ENCODE measurements at places on chromosomes 11 and 22.

- DNase-seq = no peak
Measured at GRCh38 chr11:107732689-107733051, 20.8 kb upstream of the SLN start.

DNA sequence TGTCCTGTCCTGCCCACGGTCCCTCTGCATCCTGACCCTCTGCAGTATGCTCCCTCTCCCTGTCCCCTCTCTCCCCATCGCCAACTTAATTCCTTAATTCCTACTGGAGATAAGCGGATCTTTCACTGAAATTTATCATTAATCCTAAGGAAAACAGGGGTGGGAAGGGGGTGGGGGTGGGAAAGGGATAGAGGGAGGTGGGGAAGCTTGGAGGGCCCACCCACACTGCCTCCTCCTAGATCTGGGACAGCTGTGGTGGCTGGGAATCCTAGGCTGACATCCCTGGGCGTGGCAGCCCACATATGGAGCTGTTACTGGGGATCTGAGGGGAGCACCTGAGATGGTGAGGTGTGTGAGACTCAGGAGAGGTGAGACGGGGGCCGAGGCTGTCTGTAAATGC, 14.4 kb downstream of the NECTIN1 start:
- DNase-seq = no peak

- DNase-seq = no peak
Measured at GRCh38 chr11:12876988-12877387, 132.1 kb upstream of the RASSF10 start.

GRCh38 chr11:88295028-88295427, 42.5 kb downstream of the CTSC start:
- no peak for DNase-seq

DNA sequence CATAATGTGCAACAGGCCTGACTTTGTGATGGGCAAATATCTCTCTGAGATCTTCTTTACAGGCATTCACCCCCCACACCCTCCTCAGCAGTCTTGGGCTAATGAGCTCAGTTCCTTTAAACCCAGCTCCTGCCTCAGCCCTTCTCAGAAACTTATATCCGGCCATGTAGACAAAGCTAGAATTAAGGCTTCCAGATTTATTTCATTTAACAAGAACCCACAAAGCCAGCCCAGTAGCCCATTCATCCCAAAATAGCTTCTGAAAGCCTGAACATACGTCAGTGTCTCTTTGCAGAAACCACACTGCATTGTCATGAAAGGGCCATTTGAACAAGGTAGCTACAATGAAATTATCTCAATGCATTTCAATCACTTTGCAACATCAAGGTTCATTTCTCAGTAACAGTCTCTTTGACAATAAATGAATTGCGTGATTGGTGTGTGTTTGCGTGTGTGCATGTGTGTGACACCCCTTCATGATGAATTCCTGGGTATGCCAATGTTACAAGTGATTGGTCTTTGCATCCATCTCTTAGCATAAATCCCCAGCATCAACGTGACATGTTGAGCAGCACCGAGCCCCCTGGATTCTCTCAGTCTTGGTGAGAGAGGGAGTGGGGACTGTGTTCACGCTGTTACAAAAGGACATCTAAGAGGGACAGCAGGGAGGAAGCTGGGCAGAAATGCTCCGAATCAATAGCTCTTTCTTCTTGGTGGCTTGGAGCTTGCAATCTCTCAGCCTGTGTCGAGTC, 299.6 kb downstream of the KIRREL3 start:
- no peak for DNase-seq

- no peak for DNase-seq
Measured at GRCh38 chr11:6397636-6398035, 7.4 kb downstream of the SMPD1 start.

DNA sequence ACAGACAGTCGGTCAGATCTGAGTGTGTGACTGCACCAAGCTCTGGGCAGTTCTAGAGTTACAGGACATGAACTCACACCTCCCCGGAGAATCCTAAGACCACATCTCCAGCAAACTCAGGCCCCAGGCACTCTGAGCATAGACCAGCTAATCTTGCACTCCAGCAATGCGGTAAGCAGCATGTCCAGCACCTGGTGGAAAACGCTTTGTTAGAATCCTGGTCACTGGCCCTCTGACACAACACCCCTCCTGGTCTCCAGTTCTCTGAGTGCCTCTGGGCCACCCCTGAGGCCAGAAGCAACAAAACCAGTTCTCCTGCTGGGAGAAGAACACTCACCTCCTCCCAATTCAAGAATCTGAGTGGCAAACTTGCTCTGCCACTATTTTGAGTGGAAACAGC, 82.7 kb upstream of the TMEM45B start:
- DNase-seq = no peak

GRCh38 chr11:23283666-23284065, 423.4 kb upstream of the CCDC179 start:
- no peak for DNase-seq

GRCh38 chr11:6992026-6992425, 28.1 kb downstream of the ZNF214 start:
- DNase-seq = no peak

DNA sequence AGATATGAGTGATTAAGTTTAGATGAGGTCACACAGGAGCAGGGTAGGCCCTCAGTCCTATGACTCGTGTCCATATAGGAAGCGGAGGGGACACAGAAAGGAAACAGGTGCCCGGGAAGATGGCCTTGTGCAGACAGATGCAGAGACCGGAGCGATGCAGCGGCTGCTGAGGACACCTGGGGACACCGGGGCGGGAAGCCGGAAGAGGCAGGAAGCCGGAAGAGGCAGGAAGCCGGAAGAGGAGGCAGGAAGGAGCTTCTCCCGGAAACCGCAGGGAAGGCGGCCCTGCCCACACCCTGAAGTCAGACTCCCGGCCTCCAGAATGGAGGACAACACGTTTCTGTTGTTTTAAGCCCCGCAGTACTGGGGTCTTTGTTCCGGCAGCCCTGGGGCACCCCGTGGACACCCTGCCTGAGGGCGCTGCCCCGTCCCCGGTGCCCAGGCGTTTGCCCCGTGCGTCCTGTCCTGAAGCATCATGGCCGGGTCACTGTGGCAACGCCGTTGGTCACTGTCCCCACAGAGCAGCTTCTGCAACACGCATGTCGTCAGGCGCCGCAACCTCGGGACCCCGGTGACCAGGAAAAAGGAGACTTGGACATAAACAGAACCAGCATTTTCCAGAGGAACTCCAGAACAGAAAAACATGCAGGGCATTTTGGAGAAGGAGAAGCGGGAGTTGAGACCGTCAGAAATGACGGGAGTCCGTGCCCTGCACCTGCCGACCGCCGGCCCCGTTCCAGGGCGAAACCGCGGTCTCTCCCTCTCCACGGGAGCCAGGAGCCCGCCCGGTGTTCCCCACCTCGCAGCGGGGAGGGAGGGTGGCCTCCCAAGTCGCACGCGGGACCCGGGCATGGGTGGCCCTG, 103.4 kb downstream of the BRD1 start:
- DNase-seq = peak; percentile 21

DNA sequence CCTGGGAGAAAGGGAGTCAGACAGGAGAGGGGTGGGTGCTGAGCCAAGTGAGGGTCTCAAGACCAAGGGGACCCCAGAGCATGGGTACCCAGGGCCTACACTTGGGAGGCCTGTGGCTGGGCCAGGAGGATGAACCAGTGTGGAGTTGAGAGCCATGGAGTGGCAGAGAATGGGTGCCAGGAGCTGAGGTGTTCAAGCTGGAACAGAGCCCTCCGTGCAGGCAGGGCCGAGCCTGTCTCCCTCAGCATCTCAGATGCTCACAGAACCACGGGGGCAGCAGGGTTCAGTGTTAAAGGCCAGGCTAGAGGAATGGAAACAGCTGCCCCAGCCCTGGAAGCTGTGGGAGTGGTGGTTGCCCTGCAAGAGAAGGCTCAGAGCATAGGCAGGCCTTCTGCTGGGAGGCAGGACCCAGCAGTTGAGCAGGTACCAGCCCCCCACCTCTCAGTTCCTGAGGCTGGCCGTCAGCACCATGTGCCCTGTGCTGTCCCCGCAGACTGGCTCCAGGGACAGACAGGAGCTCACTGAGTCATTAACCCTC, 32.3 kb downstream of the RSPH14 start:
- DNase-seq = no peak

GRCh38 chr11:46677991-46678740, 22.3 kb downstream of the ARHGAP1 start:
- DNase-seq = no peak

DNA sequence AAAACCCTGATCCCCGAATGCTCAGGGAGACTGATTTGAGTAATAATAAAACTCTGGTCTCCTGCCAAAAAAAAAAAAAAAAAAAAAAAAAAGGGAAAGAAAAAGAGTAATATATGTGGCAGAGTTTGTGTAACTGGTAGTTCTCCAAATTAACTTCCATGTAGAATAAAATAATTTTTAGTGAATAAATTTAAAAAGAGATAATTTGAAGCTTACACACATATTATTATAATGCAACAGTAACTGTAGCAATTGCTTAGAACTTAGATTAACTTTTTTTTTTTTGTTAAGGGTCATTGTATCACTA, 11.0 kb upstream of the MRPL17 start:
- DNase-seq = no peak

GRCh38 chr11:75476739-75477613, 44.0 kb upstream of the KLHL35 start:
- no peak for DNase-seq

GRCh38 chr11:95108159-95108611, 18.5 kb downstream of the ENDOD1 start:
- no peak for DNase-seq

DNA sequence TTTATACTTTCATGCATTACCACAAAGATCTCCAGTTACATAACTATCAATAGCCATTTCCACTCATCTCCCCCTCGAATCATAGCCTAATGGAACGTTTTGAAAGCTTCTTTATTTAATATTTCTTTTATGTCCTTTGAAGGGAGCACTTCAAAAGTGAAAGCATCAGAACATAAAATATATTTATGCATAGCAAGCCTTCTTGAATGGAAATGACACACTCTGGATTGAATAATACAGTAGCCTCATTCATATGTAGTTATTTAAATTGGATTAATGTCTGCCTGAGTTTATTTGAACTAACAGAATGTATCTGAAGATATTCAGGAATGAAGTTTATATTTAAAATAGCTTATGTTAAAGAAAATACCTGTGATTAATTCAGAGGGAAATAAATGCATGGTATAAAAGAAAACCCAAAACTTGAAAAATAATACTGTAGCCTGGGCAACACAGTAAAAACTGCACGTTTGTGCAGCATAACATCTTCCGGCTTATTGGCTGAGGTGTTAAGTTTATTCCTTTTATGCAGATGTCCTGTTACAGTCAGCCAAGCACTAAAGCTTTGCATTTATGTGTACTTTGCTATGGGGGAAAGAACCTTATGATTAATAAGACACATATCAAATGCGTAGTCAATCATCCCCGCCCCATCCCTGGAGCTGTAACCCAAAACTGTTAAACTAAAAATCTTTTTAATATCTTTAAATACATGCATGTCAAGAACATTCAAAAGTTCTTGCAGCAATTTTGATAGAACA, 22.0 kb downstream of the OOSP3 start:
- no peak for DNase-seq

DNA sequence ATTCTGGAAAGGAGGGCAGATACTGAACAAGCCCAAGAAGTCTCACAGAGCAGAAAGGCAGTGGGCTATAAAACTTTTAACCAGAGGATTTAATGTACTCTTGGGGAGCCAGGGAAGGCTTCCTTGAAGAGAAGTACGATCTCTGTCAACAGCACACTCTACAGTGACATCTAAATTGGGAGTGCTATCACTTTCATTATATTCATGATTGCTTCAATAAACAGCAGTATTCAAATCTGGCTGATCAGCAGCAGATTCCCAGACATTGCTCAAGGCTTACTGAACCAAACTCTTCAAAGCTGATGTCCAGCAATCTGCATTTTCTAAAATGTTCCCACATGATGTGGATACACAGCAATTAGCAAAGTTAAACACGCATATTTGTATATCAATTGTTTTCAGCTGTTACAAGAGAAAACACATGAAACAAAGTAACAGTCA, 44.2 kb downstream of the SYTL2 start:
- no peak for DNase-seq

DNA sequence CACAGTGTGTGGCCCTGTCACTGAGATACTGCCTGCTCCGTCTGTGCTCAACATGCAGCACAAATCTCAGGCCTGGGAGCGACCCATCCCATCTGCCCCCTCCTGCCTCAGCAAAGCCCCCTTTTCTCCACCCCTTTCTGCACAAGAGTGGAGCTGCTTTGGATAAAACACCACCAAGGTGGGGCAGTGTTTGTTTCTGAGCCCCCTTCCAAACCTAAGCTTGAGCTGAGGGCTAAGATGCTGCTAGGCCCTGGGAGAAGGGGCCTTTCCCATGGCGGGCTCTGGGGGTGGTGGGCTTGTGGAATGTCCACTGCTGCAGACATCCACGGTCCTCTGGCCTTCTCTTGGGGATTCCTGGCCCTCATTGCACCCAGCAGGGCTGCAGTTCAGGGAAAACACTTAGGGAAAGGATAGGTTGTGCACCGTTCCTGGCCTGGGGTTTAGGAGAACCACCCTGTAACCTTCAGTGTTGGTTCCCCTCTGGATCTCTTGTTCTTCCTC, 594.1 kb downstream of the TBC1D22A start:
- DNase-seq = no peak

- DNase-seq = no peak
Measured at GRCh38 chr11:64001484-64002420, 15.5 kb downstream of the OTUB1 start.

DNA sequence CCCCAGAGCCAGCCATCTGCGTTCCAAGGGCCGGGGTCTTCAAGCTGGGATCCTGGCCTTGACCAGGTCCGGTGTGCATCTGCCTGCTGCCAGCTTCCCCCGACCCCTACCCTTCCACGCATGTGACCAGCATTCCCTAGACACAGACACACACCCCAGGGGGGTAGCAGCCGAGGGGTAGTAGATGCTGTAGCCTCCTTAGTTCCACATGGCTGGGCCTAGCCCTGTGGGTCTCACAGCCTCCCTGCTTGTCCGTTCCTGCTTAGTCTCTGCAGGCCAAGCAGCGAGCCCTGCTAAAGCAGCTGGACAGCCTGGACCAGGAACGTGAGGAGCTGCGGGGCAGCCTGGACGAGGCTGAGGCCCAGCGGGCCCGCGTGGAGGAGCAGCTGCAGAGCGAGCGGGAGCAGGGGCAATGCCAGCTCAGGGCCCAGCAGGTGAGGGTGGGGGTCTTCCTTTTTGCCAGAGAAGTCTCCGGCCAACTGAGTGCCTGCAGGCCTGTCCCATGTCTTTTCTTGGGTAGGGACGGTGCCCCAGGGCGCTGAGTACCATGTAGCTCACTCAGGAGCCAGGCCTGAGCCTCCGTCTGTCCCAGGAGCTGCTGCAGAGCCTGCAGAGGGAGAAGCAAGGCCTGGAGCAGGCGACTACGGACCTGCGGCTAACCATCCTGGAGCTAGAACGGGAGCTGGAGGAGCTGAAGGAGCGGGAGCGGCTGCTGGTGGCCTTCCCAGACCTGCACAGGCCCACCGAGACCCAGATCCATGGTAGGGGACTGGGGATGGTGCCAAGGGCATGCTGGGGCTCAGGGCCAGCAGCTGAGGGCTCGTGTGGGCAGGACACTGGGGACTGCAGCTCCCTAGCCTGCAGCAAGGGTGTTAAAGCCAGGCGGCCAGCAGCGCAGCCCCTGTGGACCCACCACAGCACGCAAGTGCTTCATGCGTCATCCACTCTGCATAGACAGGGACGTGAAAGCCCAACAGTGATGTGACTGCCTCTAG, 13.6 kb downstream of the RNF215 start:
- DNase-seq = no peak

- no peak for DNase-seq
Measured at GRCh38 chr11:18720091-18720807, 5.7 kb downstream of the IGSF22 start.

GRCh38 chr22:39449708-39450107, 7.1 kb upstream of the MGAT3 start:
- no peak for DNase-seq

All from T-helper 9 cell (primary cell).